ENCODE measurements at places on chromosomes 6 and 20.

- DNase-seq, result no peak
Observed at GRCh38 chr6:157058574-157058973, 264.7 kb downstream of the TMEM242 start.

- no peak for DNase-seq
Observed at GRCh38 chr6:143619824-143620401, 57.9 kb upstream of the PHACTR2 start.

- no peak for DNase-seq
Observed at GRCh38 chr6:167299641-167300308, 8.7 kb downstream of the UNC93A start.

- DNase-seq, result no peak
Observed at GRCh38 chr6:43405354-43405753, 22.0 kb upstream of the ABCC10 start.

DNA sequence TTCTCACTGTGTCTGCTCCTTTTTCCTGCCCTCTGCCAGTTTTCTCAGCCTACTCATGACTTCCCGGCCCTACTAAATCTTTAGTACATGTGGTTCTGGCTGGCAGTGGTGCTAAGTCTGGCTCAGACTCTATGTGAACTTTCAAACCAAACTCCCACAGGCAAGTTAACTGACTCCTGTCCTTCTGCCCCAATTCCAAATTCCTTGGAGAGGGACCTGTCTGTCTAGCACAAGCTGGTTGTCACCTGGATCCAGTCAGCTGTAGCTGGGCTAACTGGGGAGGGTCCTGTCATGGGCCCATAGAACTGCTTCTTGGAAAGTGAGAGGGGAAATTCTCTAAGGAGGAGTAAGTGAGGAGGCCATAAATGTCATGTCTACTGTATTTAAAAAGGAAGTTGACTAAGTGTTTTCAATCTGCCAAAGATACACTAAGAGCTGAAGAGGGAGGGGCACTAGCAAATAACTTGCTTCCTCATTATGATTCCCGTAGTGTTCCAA, 240.1 kb downstream of the KCNQ5 start:
- DNase-seq, result no peak

GRCh38 chr6:143279385-143279784, 171.1 kb downstream of the ADAT2 start:
- peak; percentile 41 for DNase-seq

- DNase-seq, result peak; percentile 76
Observed at GRCh38 chr20:22719167-22719591, 134.8 kb upstream of the FOXA2 start.

GRCh38 chr20:29742699-29743100, 1514.8 kb upstream of the DEFB115 start:
- DNase-seq, result no peak
